ENCODE measurements at places on chromosomes 6 and 20.

DNA sequence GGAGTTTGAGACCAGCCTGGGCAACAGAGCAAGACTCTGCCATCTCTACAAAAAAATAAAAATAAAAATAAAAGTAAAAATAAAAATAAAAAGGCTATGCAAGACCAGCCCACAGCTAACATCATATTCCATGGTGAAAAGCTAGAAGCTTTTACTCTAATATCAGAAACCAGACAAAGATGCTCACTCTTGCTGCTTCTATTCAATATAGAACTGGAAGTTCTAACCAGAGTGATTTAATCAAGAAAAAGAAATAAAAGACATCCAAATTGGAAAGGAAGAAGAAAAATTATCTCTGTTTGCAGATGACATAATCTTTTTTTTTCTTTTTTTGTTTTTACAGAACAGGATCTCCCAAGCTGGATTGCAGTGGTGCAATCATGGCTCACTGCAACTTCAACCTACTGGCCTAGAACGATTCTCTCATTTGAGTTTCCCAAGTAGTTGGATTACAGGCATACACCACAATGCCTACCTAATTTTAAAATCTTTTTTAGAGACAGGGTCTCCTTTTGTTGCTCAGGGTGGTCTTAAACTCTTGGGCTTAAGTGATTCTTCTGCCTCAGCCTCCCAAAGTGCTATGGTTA, 100.7 kb upstream of the JAG1 start:
- no peak for DNase-seq

- no peak for DNase-seq
These were observed 305.4 kb downstream of the FARS2 start for GRCh38 chr6:5566718-5567117.

GRCh38 chr6:21840428-21840827, 246.9 kb downstream of the SOX4 start:
- no peak for DNase-seq

- DNase-seq, result no peak
These were observed 162.0 kb downstream of the FAXC start for GRCh38 chr6:99187429-99187828.

DNA sequence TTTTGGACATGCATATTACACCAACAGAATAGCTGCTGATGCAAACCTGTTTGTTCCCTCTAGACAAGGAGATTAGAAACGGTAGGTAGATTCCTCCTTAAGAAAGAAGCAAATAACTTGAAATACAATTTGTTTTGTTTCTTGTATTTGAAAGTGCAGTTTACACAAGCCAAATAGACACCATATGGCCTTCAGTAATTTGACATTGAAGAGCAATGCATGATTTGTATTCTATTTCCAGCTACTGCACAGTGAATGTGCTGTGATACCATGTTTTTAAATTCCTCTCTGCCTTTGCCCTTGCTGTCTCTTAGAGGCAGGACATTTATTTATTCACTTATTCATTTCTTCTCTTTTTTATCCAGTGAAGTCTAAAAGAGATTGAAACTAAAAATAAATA, 31.9 kb upstream of the ANKEF1 start:
- no peak for DNase-seq

GRCh38 chr6:43968110-43968965, 158.9 kb downstream of the MRPL14 start:
- DNase-seq, result peak; percentile 36

DNA sequence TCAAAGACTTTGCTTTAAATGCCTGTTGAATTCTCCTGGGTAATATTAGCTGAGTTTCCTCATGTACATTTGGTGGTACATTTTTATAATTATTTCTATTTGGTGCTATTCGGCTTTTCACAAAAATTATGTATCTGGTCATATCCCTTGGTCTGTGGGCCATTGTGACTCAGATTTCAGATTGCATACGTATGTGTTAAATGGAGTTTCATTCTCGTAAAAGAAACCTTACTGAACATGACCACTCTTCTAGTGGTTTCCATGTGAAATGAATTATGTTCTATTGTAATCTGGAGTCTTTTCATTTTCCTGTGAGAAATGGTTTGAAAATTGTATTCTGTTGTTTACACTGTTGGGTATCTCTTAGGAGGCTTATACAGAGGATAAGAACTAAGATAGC, 386.2 kb upstream of the FLRT3 start:
- no peak for DNase-seq

DNA sequence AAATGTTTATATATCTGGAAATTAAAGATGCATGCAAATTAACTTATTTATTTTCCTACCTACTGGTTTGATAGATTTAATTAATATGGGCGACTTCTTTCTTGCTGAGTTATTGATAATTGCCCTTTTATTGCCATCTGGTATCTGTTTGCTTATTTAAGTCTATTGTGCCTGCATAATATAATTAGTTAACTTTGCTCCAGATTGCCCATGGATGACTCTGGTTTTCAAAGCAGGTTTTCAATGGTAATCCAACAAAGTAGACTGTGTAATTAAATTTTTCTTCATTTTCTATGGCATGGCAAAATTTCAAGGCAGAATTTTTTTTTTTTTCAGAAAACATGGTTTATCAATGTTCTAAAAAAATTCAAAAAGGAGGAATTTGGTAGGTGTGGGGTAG, 1092.0 kb downstream of the GRIK2 start:
- no peak for DNase-seq

- DNase-seq, result no peak
These were observed 205.3 kb downstream of the EYA2 start for GRCh38 chr20:47099825-47100441.

DNA sequence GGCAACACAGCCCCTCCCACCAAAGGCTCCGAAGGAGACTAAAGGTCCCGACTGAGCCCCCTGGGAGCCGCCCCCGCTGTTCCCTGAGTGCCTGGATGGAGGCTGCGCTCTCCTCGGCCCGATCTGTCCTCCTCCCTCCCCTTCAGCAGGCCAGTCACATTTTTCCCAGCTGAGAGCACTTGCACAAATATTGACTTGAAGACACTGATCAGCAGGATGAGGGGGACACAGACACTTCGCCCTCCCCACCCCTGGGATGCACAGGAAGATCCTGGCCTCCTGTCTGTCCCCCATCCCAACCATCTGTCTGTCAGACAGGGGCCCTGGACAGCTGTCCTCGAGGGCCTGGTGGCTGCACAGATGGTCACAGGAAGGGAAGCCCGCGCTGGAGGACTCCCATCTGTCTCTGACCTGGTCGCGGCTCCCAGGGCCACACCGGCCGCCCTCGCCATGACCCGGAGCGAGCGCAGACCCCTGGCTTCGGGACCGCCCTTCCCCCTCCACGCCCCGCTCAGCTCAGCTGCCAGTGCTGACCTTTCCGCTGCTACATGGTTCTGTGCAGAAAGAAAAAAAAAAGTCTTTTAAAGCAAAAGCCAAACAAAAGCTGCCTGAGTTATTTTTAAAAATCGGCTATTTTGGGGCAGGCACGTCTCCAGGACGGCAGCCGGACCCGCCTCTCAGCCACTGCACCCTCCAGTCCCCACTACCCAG, 11.1 kb downstream of the LAMA5 start:
- no peak for DNase-seq

GRCh38 chr6:2111162-2111677, 134.2 kb downstream of the GMDS start:
- DNase-seq, result no peak

- no peak for DNase-seq
These were observed 1.9 kb upstream of the IRF4 start for GRCh38 chr6:389622-390021.

DNA sequence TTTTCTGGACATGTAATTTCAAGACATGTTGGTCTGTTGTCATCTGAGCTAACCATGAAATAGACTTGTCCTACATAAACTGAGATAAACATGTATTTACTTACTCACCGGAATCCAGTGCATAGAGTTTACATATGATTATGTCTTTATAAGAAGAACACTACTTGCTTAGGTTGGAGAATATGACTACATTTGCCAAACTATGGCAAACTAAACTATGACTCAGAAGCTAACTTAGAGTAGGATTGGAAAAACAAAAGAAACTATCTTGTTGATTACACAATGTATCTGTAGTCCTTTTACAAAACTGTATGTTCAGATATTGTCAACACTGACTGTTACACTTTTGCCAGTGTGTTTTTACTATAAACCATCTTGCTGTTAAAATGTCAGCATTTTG, 113.3 kb downstream of the CRYBG1 start:
- DNase-seq, result peak; percentile 22

- no peak for DNase-seq
These were observed 24.3 kb downstream of the EPB41L2 start for GRCh38 chr6:131038597-131039344.

GRCh38 chr6:108419934-108420609, 125.2 kb downstream of the AFG1L start:
- DNase-seq, result no peak

GRCh38 chr6:25623065-25623464, 28.9 kb upstream of the SCGN start:
- DNase-seq, result no peak

DNA sequence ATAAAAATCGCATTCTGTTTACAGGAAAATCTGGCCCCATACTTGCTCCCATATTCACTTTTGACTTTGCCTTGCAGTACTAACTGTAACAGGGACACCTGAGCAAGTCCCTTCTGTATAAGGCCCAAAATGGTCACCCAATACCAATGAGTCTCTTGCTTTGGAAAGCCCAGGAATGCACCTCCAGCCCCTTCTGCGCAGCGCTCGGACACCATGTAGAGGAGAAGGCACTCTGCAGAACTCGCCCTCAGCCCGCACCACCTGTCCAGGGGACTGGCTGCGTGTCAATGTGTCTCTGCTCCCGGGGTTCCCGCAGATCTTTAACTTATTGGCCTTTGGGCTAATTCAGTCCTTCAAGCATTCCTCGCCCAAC, 746 bp upstream of the PRND start:
- DNase-seq, result no peak

DNA sequence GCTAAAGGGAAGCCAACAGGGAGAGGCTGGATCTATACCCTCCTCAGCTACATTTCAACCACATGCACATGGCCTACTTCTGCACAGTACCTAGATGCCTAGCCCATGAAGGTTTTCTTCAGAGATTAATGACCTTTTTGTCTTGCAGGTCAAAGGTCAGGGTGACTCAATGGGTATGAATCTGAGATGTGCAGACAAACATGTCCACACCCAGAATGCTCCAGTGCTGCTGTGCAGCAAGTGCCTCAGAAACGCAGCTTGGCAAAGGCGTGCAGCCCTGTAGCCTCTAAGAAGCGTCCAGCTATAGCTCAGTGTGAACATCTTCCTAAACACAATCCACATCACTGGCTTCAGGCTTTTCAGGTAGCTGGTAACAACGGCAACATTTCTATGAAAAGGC, 24.4 kb downstream of the MAP1LC3A start:
- DNase-seq, result peak; percentile 25

- DNase-seq, result peak; percentile 27
These were observed 964 bp downstream of the RPL10A start for GRCh38 chr6:35468980-35469750.

- DNase-seq, result no peak
These were observed 40.7 kb downstream of the ZNF831 start for GRCh38 chr20:59204165-59204894.

DNA sequence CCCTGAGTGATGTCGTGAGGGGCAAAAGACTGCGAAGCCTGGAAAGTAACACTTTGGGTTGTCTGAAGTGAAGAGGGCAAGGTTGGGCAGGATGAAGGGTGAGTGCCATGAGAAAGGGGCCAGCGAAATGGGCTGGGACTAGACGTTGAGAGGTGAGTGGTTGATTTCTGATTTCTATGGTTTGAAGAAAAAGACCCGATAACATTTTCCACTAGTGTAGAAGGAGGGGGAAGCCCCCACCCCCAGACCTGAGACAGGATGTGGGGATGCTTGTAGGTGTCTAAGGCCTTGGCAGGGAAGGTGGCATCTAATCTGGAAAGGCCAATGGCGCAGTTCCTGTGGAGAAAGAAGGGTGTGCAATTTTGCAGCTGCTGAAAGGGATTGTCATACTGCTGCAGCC, 25.3 kb upstream of the KIF3B start:
- DNase-seq, result no peak

DNA sequence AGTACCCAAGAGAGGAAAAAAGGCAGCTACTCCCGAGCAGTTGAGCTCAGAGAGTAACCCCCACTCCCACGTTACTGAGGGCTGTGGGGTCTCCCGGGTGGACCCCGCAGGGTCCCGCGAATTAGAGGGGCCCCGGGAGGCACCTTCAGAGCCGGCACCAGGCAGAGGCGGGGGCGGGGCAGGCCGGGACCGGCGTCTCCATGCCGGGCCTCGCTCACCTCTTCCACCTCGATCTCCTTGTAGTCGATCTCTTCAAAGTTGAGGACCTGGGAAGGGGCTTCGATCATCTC, 381 bp downstream of the MAP3K7 start:
- DNase-seq, result no peak

DNA sequence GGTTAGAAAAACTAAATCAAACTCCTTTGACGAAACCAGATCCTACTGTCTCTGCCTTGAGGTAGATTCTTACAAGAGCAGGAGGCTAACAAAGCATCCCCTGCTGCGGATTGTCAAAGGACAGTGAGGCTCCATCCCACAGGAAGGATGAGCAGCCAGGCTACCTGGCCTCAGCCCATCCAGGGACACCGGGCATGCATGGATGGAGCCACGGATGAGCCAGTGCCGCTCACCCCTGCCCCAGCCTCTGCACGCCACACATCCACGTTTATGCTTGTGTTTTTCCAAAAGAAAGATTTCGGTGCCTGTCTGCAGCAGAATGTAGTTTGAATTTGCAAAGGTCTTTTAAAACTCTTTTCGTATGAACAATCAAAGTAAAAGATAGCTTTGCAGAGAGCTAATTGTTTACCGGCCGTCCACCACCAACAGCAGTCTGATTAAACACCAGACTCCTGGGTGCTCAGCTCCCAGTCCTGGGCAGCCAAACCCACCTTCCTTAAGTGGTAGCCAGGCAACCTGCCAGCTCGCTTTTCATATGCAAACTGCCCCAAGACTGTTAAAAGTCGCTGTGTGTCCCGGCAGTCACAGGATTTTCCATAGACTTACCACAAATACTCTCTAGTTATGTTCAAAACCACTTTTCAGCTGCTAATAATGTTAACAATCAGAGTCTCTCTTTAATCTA, 999 bp downstream of the THBS2 start:
- no peak for DNase-seq

GRCh38 chr20:12467758-12468157, 541.0 kb upstream of the SPTLC3 start:
- DNase-seq, result no peak

- DNase-seq, result no peak
These were observed 51.9 kb downstream of the ILRUN start for GRCh38 chr6:34644716-34645115.

GRCh38 chr6:100057941-100058340, 63.9 kb upstream of the MCHR2 start:
- no peak for DNase-seq

GRCh38 chr6:63947792-63948529, 312.4 kb downstream of the PHF3 start:
- no peak for DNase-seq

DNA sequence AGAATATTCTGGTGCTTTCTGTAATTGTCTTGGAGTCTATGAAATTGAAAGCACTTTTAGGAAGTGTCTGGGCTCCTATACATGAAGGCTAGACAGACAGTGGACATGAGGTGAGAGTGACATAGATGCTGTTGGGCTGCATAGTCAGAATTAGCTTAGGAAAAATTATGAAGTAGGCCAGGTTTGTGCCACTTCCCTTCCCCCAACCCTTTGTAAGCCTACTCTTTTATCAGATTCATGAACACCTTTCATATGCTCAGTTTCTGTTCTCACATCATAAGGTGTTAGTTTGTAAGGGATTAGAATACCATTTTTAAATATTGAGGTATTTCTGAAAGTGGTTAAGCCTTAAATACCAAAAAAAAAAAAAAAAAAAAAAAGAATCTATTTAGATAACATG, 18.4 kb upstream of the SNPH start:
- no peak for DNase-seq

- DNase-seq, result no peak
These were observed 67.7 kb downstream of the ANKRD6 start for GRCh38 chr6:89500611-89501010.

- DNase-seq, result no peak
These were observed 2.8 kb downstream of the SNAI1 start for GRCh38 chr20:49985617-49986016.

All from SJSA1 (cell line).